ENCODE measurements at places on chromosomes 16 and 17. TPM values are rescaled to one million over a fixed set of nuclear protein-coding genes. Genes with fewer than 3 reads are reported as not detected.

The CRYBA1 gene
- total RNA-seq, result not detected

The IL17C gene
- 0.22 TPM for total RNA-seq

The KIFC3 gene
- total RNA-seq, result 2.9 TPM

The MIEF2 gene
- 5.5 TPM for total RNA-seq

The RNF40 gene
- 157 TPM for total RNA-seq

The CEP295NL gene
- total RNA-seq, result not detected

The GPR142 gene
- total RNA-seq, result not detected

The FN3K gene
- 2.3 TPM for total RNA-seq

The RNF222 gene
- total RNA-seq, result not detected

The TEX19 gene
- total RNA-seq, result not detected

The DBF4B gene
- 15.2 TPM for total RNA-seq

The SLC6A4 gene
- not detected for total RNA-seq

The TMIGD1 gene
- not detected for total RNA-seq

The KRTAP17-1 gene
- total RNA-seq, result not detected

The CACNA1H gene
- 0.31 TPM for total RNA-seq

The KIF18B gene
- 27.1 TPM for total RNA-seq

The SLC16A11 gene
- 1.8 TPM for total RNA-seq

The LGALS9 gene
- total RNA-seq, result 9.9 TPM

Measured in CD8-positive, alpha-beta memory T cell (primary cell).